ENCODE measurements at places on chromosomes 1 and 21.

GRCh38 chr1:174976436-174977108 is 23.2 kb upstream of the CACYBP start:
- DNase-seq = peak; percentile 35

GRCh38 chr21:41011951-41012366 is 156.0 kb upstream of the BACE2 start:
- no peak for DNase-seq

DNA sequence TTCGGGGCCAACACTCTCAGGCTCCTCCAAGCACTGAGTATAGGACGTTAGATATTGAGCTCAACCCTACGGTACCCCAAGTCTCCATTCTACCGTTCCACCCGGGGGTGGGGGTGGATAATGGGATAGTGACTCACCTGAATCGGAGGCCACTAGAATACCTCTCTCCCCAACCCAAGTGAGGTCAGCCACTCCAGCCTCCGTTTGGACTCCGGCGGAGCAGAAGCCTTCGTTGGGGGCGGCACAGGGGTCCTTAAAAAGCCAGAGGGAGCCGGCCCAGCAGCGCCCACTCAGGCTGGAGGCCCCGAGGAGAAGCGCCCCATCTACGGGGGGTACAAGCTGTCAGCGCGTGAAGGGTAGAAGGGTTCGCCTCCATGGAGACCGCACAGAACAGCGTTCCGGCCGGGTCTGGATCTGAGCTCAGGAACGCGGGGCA is 556 bp downstream of the WDR77 start:
- DNase-seq = no peak

DNA sequence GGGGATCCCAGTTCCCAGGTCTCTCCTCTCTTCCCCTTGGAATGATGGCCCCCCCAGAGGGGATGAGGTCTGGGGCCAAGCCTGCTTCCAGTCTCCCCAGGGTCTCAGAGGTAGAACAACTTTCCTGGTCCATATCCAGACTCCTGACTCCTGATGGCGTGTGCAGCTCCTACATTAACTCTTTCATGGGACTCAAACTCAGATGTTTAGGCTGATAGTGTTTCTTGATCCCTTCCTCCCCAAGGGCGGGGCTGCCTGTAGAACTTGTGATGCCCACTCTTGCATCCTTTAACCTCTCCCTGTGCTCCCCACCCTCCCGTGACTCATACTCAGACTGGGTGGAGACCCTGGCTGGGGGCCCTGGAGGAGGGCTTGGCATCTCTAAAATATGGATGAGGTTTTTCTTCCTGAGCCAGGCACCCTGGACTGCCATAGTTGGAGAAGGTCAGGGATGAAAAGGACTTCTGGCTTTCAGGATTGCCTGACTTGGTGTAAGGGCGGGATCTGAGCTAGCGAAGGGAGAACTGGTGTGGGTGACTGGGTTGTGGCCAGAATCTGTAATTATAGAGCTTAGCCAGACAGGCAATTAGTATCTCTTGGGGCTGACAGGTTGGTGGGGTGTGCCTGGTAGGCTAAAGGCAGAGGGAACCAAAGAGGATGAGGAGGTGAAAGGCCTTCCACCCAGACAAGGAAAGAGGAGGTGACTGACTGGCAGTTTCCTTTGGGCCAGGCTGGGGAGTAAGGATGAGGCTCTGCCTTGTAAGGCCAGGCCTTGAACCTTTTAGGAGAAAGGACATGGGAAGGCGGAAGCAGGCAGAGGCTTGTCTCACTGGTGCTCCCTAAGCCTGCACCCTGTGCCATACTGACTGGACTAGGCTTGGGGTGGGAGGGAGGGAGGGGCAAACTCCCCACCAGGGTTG is 1.5 kb downstream of the ATP8B2 start:
- peak; percentile 91 for DNase-seq

DNA sequence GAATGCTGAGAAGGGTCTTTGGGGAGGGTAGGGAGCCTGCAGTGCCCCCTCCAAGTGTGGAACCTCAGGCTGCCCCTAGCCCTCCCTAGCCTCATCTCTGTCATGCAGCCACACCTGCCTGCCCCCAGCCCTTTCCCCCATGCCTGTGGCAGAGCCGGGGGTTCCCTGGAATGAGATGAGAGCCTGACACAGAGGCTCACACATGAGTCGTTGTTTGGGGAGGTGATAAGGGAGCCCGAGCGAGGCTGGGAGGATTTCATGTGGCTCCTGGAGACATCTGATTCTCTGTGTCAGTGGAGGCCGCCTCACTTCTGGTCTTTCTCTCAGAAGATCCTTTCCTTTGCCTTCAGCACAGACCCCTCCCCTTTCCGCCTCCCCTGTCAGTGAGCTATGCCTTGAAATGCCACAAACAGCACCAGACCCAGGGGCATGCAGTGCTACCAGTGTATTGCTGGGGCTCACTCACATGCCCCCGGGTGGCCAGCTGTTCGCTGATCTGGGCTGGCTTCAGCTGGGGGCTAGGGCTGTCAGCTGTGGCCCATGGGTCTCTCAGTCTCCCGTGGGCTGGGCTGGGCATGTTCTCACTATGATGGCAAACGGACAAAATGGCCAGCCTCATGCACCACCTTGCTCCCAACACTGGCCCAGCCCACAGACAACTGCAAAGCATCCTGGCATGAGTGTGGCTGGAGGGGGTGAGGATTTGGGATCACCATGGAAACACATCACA is 102.6 kb downstream of the AJAP1 start:
- DNase-seq = peak; percentile 11

DNA sequence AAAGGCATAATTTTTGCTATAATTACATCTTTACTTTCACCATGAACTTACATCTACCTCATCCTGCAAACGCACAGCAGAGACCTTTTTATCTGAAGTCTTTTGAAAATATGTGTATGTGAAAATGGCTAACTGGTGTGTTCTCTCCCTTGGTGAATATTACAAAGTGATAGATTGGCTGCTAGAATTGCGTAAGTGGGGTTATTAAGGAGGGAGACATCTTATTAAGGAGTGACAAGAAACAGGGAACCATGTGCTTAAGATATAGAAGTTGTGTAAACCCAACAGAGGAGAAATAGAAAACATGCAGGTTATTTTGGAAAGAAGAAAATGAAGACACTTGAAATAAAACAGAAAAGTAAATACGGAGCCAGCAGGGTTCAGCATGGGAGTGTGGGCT is 7.8 kb downstream of the KCNJ15 start:
- DNase-seq = no peak

GRCh38 chr1:48785869-48786268 is 9.2 kb upstream of the BEND5 start:
- DNase-seq = no peak

DNA sequence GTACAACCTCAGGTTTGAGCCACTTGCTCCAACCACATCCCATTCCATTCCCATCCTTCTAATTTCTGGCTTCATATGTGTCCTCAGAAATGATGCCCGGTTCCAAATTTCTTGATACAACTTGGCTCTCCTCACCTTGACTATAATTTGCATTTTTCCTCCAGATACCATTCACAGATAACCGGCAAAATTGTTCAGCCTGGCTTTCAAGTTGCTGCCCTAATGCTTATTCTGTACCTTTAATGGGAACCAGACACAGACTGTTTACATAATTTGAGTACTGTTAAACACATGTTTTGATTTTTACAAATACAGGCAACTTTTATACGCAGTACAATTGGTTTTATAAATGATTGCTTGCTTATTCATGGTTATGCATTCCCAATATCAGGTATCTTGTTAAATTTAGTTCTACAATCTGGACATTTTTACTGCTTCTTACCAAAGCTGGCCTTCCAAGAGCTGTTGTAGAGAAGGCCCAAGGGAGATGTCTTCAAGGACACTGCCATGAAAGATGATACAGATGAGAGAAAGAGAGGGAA is 649.5 kb upstream of the CAMK1G start:
- no peak for DNase-seq

- peak; percentile 20 for DNase-seq
These were observed 295.3 kb upstream of the LYPLAL1 start for GRCh38 chr1:218878369-218878768.

DNA sequence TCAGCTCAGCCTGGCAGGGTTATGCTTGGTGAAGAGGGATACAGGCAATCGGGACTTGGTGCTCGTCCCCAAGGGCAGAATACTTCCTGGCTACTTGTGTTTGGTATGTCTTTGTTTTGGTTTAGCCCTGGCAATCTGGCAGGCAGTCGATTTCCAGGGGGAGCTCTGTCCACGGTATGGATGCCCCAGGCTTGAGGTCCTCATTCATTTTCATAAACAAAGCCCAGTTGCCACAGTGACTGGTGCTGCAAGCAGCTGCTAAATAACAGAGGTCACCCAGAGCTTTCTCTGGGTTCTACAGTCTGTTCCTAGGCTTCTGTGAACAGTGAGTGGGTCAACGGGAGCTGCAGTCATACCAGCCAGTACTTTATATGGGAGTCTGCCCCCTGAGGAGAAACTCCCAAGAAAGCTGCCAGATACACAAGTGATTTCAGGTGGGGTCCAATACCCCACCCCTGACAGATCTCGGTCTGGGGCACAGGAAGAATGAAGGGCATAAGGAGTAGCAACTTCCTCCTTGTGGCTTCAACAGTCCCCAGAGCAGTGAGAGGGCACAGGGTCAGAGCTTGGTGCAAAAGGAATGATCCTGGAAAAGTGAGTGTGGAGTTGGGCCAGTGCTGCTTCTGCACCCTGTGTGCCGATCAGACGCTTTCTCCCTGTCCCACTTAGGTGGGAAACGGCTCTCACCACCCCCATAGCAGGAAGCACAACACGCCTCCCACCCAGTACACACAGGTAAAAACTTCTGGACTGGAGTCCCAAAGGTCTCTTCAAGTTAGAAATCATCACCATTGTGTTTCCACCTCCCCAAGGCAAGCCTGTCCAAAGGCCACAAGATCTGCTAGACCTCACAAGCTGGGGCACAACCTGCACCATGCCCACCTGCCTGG is 55.5 kb downstream of the TGFBR3 start:
- DNase-seq = peak; percentile 77

DNA sequence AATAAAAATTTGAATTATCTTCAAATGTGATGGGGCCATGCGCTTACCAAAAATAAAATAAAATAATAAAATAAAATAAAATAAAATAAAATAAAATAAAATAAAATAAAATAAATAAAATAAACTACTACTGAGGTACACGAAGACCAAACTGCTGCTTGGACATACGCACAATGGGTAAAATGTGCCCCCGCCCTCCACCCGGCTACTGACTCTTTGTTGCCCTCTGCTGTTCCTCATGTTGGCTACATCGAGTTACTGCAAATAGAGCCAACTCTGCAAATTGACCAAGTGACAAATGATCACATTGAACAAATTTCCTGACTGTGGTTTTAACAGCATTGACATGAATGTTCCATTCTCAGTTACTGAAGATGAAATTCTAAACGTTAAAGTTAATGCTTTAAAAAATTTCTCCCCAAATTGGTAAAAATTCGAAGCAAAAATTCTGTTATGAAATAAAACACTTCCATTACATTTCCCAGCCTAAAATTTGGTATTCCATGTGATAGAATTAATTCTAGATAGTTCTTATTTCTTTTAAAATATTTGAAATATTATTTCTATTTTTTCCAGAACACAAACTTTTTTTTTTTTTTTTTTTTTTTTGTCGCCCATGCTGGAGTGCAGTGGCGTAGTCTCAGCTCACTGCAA is 18.8 kb upstream of the MAP1LC3C start:
- DNase-seq = peak; percentile 54

- DNase-seq = no peak
These were observed 72.9 kb upstream of the CTTNBP2NL start for GRCh38 chr1:112322983-112323678.

DNA sequence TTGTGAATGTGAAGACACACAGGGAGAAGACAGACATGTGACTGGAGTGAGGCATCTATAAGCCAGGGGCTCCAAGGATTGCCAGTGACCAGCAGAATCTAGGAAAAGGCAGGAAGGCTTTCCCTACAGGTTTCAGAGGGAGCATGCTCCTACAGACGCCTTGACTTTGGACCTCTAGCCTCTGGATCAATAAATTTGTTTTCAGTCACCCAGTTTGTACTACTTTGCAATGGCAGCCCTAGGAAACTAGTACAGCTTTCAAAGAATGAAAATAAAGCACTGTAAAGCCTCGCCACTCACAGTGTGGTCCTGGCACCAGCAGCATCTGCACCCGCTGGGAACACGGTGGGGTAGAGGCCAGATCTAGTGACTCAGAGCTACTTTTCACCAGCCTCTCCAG is 510.0 kb downstream of the LTN1 start:
- no peak for DNase-seq

DNA sequence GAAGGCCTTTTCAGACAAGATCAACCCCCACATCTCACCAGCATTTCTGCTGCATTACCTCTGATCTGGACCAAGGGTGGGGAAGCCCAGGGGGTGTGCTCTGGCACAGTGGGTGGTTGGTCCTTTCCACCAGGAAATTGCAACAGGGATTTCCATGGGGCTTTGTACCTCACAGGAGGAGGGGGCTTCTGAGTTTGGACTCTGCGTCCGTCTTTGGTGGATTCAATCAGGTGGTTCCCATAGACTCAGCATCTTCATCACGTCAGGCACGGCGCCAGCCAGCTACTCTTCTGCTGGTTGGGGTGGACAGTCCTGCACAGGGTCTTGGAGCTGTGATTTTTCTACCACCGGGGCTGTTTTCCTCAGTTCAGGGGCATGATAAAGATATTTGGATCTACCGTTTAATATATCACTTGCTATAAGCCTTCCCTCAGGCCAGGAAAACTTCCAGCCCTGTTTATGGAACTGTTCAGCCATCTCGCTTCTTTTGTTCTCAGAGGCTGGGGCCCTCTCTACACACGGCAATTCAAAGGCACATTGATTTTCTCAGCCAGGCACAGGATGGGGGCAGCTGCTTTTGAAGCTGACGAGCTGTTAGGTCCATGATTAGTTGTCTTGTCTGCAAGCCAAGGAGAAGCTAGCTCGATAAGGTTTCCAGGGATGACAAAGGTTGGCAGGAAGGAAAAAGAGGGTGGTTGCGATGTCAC is 467.3 kb downstream of the CAMTA1 start:
- no peak for DNase-seq

DNA sequence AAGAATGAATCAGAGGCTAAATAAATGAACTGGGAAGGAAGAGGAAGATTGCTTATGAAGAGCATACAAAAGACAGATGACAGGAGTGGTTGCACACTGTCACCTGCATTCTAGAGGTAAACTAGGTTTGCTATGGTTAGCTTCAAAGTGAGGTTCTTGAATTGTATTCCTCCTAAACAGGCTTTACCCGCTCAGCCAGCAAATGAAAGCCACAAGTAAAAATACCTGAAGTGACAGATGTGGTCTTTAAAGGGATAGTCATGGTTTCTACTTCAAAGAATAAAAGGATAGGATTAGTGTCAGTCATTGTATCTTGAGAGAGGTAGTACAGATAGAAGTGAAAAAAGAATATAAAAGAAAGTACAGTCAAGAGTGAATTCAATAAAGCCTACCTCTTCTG is 32.4 kb upstream of the PRDX6 start:
- DNase-seq = no peak

DNA sequence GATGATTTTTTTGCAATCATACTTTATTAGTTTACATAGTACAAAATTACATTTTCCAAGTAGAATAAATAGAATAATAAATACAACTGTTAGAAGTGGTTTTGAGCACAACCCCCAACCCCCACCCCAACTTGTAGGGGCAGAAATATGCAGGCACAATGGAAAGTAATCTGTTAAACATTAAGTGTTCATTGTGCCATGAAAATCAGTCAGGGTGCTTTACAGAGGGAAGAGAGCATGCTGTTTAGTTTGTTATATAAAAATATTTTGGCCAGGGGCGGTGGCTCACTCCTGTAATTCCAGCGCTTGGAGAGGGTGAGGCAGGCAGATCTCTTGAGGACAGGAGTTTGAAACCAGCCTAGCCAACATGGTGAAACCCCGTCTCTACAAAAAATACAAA is 2.6 kb downstream of the OR10T2 start:
- DNase-seq = no peak

GRCh38 chr1:8202182-8202905 is 115.6 kb upstream of the SLC45A1 start:
- peak; percentile 76 for DNase-seq
